ENCODE measurements at places on chromosomes 6 and 20.
A peak's percentile ranks its signal among the peaks of the same experiment; 100 is the strongest.

DNA sequence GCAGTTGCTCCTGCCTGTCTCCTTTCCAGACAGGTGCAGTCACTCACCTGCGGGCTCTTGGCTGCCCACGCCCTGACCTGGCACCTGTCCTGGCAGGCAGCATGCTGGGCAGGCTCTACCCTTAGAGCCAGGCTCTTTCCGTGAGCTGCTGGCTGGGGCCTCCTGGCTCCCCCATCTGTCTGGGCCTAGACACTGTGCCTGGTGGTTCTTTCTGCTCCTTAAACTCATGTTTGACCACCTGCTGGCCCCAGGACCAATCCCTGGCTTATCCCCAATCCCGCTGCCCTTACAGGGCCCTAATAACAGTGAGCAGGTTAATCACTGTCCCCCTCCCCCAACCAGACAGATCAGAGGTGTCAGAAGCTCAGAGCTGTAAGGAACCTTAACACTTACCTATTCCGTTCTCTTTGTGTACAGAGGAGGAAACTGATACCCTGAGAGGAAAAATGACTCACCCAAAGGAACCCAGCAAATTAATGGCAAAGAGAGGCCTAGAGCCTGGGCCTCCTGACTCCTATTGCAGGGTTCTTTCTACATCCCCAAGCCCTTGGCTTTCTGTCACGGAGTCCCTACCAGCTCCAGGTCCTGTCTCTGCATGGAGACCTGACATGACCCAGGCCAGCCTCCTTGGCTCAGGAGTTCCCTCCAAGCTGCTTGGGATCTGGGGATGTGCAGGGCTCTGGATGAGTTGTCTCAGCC lies 54.7 kb downstream of the RAB44 start:
- DNase-seq: no peak

DNA sequence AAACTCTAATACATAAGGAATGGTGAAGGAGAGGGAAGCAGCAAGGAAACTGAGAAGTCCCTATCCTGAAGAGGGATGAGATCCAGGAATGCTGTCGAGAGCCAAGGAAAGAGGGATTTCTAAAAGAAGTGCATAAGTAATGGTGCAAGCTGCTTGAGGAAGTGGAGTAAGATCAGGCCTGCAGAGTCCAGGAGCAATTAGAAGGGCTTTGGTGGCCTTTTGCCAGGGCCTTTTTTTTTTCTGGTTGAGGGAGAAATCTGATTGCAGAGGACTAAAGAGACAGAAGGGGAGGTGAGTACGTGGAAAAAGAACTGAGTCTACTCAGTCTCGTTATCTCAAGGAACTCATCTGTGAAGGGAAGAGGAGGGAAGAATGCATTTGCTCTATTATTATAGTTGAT lies 396.2 kb downstream of the UTRN start:
- no peak for DNase-seq

GRCh38 chr6:119586250-119586882 lies 236.8 kb upstream of the MAN1A1 start:
- no peak for DNase-seq

GRCh38 chr6:158011478-158011920 lies 29.8 kb downstream of the SYNJ2 start:
- DNase-seq: no peak

GRCh38 chr20:54065601-54066038 lies 4.8 kb downstream of the BCAS1 start:
- DNase-seq: no peak

- no peak for DNase-seq
These were observed 531.0 kb upstream of the AGPAT4 start for GRCh38 chr6:161804838-161805237.

DNA sequence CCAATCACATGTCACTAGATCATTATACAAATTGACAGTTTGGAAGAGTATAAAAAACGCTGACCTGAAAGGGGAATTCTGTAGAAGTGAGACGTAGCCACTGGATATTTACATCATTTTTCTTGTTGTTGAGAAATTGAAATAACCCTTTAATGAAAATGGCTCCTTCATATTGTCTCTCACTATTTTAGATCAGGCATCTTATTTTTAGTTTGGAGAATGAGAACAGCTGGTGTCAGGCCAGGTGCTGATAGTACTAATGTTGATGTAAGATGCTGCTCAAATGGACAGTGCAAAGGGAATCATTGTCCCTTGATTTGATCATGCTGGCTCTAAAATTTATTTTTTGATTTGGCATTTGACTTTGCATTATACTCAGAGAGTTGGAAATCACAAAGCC lies 17.4 kb downstream of the NKAIN2 start:
- no peak for DNase-seq

DNA sequence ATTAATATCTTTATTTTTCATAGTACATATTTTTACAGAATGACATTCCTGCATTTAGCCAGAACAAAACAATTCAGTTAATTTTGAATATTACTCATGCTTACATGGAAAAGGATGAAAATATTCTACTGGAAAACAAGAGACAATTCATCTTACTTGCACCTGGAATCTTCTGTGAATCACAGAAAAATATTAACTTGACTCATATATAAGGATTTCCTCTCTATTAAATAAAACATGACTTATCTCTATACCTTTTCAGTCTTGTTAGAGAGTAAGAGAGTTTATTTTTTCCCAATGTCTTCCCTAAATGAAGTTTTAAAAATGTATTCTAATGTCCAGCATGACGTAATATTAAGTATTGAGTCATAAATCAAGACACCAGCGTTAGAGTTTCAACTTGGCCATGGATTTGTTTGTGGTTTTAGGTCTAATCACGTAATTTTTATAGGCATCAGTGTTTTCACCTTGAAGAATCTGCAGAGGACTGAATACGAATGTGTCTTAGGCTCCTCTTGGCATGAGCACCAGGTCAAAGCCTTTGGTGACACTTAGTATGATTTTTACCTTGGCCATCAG lies 445.1 kb upstream of the JAG1 start:
- DNase-seq: no peak

- DNase-seq: no peak
These were observed 220.7 kb upstream of the DEFB112 start for GRCh38 chr6:50270415-50270814.

GRCh38 chr20:19785173-19785982 lies 27.3 kb downstream of the RIN2 start:
- DNase-seq: no peak

GRCh38 chr6:110876170-110876773 lies 1.7 kb downstream of the AMD1 start:
- DNase-seq: peak; percentile 88

DNA sequence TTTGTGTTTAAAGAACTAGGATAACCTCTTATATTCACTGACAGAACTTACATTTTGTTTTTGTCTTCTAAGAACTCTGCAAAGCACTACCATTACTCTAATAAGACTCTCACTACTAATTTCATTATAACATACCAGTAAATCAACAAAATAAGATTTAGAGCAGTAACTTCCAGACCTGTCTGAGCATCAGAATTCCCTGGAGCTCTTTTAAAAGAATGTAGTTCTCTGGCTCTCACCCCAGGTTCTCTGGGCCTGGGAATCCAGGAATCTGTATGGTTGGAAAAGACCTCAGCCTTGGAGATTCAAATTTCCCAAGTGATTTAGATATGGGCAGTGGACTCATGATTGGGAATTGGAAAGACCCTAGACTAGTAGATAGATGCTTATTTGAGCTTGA lies 89.4 kb downstream of the JAG1 start:
- DNase-seq: no peak

- peak; percentile 46 for DNase-seq
These were observed 44.3 kb downstream of the CTCFL start for GRCh38 chr20:57480444-57481160.

DNA sequence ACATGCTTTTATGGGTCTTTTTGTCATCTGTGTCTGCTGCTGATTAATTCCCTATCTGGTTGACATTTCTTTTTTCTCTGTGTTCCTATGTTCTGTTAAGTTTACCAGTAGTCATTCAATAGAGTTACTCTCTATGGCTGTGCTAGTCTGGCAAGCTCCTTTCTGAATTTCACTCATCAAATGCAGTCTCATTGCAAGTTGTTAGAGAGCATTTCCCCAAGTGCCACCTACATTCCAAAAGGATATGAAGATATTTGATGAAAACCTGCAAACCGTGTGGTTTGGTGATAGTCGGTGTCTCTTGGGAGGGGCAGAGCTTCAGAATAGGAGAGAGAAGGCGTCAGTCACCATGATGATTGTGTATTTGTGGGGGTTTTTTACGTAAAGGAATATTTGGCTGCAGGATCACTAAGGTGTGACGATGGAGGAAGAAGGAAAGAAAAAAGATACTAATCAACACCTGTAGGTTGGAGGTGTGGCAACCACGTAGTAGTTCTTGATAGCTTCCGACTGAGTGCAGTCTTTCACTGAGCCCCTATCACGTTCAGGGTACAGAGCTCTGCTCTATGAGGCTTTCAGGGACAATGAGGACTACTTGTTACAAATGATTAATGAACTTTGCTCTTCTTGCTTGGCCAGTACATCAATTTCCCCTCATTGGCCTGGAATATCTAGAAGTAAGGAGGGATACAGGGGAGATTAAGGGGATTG lies 73.1 kb upstream of the TNFAIP3 start:
- no peak for DNase-seq

- no peak for DNase-seq
These were observed 5.3 kb upstream of the ZNF184 start for GRCh38 chr6:27478141-27478705.

GRCh38 chr20:56376331-56376730 lies 15.7 kb downstream of the AURKA start:
- no peak for DNase-seq

DNA sequence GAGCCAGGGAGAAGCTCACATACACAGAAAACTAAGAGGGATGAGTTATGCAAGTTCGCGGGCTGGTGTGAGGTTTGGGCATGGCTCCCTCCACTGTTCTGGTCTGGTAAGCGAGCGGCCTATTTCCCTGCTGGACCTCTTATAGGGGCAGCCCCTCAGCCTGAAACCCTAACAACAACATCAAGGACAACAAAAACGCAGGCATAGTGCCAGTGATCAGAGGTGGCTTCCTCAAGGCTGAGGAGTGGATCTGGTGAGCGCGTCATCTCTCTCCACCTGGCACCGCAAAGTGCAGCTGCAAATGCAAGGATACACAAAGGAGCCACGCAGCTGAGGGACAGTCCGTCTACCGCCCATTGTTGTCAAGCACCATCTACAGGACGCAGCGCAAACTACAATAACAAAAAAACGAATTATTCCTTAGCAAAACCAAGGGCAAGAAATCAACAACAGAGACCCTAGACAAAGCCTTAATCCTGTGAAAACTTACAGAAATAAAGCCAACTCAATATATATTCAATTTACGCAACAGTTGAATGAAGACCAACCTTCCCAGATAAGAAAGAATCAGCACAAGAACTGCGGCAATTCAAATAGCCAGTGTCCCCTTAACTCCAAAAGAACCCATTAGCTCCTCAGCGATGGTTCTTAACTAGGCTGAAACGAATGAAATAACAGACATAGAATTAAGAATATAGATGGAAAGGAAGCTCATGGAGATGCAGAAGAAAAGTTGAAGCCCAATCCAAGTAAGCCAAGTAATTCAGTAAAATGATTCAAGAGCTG lies 9.2 kb upstream of the DEFB110 start:
- DNase-seq: no peak

GRCh38 chr6:138647006-138647405 lies 126.6 kb upstream of the CCDC28A start:
- no peak for DNase-seq

- peak; percentile 71 for DNase-seq
These were observed 826 bp upstream of the PYGB start for GRCh38 chr20:25247000-25247517.

DNA sequence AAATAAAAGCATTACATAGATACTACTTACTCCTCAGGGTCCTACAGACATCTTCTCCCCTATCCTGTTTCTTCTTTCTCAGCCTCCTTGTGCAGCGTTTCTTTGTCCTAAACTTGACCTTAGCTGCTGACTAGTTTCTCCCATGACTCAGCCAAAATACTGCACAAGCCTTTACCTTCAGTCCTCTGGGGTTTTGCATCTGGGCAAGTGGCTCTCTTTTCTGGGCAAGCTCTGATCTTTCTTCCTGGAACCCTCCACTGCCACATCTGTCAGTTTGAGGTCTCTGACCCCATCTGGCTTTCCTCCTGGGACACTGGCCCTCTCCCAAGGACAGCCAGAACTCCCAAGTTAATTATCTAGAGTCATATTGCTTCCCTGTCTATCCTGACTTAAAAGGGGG lies 838.4 kb downstream of the DHX35 start:
- no peak for DNase-seq

GRCh38 chr20:5141615-5142014 lies 14.8 kb downstream of the CDS2 start:
- DNase-seq: no peak

- DNase-seq: peak; percentile 69
These were observed 6.6 kb downstream of the RNASET2 start for GRCh38 chr6:166949528-166950442.
